ENCODE measurements at places on chromosomes 6 and 20.

DNA sequence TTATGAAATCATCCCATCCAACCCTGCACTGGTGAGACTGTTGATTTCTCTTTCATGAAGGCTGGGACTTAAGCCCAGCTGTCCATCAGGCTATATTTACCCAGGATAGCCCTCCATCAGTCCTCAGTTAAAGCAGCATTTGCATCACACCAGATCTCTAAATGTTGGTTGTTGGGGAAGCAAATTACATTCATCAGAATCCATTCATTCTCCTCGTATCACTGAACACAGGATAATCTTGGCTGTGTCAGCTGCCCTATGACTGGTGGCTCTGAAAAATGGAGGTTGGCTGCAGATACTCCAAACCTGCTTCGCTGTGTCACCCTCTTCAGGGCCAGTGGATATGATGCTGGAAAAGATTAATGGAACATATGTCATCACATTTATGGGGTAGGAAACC, 718.3 kb downstream of the KIF16B start:
- DNase-seq: no peak

GRCh38 chr20:63979229-63979556, 249 bp downstream of the SAMD10 start:
- DNase-seq: no peak

GRCh38 chr20:45576995-45577394, 2.1 kb downstream of the WFDC8 start:
- no peak for DNase-seq

- no peak for DNase-seq
Observed at GRCh38 chr6:105622226-105622625, 219.3 kb upstream of the PREP start.

DNA sequence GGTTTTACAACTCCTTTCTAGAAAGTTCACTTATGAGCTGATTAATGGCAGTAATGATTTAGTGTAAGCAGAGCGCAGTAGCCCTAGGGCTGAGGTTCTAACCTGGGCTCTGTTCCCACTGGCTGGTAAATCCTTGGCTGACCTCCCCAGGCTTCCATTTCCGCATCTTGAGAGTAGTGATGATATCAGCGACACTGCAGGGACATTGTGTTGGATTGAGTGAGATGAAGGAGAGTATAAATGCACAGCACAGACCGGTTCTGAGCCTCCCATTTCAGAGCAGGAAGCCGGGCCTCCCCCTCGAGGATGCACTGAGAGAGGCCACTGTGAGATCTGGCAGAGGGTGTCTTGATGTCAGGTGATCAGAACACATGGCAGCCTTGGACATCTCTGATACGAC, 477.2 kb upstream of the SULF2 start:
- DNase-seq: no peak

DNA sequence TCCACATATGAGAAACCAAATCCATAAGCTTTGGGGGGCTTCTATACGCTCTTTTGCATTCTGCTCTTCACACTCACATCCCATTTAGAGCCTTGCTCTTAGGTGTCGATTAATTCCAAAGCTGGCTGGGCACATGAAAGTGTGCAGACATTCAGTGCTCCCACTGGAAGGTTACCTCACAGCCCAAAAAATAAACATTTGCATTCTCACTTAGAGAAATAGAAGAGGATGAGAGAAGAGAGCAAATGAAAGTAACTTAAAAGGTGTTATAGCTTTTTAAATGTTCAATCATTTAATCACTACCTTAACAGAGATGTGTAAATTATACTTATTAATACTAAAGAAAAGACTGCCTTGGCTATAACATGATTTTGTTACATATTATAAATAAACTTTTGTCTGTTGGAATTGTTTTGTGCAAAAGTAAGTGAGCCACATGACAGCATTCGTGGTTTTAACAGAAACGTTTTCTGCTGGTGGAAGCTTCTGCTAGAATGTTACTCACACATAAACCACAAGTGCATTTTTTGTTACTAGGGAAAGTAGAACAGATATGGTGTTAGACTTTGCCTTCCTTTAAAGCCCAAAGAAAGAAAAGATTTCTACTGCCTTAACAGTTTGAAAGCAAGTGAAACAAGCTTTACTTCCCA, 116.7 kb downstream of the SIM1 start:
- DNase-seq: no peak

- no peak for DNase-seq
Observed at GRCh38 chr6:144158133-144158532, 7.8 kb downstream of the STX11 start.

DNA sequence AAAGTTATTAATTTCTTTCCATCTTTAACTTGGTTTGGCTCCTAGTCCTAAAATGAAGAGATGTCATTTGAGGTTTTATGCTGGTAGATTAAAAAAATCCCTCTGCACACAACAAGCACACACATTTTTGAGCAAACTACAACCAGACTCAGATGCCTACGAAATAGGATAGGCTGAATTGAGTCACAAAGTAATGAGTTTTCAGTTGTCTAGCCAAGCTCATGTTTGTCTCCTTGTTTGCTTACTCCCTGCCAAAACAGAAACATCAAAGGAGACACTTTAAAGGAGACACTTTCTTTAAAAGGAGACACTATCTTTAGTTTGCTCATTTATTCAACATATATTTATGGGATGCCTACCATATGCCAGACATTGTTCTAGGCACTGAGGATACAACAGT, 56.2 kb downstream of the TPBG start:
- no peak for DNase-seq

DNA sequence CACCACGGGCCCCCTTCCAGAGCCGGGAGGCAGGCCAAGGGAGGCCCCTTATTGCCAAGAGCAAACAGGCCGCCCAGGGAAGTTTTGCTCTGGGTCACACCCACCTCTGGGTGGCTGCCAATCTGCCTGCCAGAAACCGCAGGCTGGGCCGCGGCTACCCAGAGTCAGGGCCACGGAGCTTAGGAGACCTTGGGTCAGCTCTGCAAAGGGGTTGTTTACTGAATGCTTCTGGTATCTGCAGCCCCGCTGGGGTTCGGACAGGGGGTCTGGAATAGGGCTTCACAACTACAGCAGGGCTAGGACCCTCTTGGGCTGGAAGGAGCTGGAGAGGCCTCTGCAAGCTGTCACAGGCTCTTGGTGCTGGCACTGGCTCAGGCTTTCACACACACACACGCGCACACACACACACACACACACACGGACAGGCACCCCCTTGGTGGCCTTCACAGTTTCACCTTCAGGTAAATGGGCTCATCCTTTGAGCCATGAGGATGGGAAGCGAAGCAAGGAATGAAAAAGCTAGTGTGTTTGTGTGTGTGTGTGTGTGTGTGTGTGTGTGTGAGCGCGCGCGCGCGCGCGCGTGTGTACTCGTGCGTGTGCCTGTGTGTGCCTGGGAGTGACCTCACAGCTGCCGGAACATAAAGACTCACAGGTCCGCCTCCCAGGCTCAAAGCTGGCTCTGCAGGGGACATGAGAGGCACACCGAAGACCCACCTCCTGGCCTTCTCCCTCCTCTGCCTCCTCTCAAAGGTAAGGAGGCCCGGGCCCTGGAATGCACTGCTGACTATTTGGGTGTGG, at the start of gene CCN5:
Gene CCN5 (plus strand): TSS at position 669 of the 798 bp plus-strand sequence. CDS start 22 bp downstream, at position 691.
- DNase-seq: peak; percentile 51

- no peak for DNase-seq
Observed at GRCh38 chr20:60215816-60216730, 257.9 kb downstream of the CDH26 start.

- DNase-seq: no peak
Observed at GRCh38 chr20:44135012-44135412, 52.0 kb downstream of the JPH2 start.

GRCh38 chr6:23414051-23414445, 712.0 kb upstream of the NRSN1 start:
- peak; percentile 22 for DNase-seq

DNA sequence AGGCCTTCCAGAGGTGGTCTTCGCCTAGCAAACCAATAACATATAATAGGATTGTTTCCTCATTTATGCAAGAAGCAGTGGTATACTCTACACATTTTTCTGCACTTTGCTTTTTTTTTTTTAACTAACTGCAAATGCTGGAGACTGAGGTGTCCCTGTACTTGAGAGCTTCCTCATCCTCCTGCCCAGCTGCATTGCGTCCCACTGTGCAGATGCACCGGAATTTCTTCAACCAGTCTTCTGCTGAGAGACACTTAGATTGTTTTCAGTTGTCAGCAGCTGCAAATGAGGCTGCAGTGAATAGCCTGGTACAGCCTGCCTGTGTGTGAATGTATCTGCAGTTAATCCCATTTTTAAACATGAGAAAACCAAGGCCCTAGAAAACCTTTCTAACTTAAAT, 11.5 kb downstream of the FGD2 start:
- no peak for DNase-seq

DNA sequence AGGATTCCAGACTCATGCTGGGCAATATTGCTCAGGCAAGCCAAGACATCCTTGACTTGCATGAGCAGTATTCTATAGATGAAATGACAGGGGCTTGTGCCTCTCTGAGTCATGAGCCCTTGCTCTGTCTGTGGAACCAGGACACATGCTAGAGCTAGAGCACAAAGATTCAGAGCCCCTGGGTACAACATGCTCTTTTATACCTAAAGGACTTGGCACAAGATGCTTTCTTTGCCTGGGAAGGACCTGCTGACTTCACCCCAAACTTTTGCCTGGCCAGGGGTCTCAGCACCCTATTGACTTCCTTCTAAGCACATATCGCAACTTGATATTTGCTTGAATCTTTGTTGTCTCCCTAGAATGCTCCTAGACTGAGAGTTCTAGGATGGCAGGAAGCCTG, 27.4 kb downstream of the TGM6 start:
- no peak for DNase-seq

- DNase-seq: no peak
Observed at GRCh38 chr6:2314641-2315040, 69.2 kb upstream of the GMDS start.

DNA sequence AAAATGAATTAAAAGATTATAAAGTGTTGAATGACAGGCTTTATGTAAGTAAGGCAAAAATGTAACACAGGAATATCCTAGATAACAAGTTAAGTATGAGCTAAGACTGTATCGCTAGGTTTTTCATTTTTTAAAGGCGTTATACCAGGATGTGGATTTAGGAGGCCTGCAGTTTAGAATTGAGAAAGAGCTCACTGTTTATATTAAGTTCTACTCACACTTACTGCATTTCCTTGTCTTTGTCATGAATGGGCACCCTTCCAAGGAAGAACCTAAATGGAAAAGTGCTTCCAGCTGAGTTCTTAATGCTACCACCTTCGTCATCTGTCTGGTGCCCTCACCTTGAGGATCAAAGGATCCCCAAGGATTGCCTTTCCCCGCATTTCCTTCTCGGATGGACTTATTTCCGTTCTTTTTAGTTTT, 148.7 kb downstream of the SOX4 start:
- DNase-seq: no peak

- DNase-seq: no peak
Observed at GRCh38 chr6:17851001-17851719, 136.3 kb downstream of the KIF13A start.

GRCh38 chr20:47574616-47575364, 73.1 kb downstream of the NCOA3 start:
- no peak for DNase-seq

- no peak for DNase-seq
Observed at GRCh38 chr20:33316343-33316742, 33.3 kb downstream of the BPIFB1 start.

DNA sequence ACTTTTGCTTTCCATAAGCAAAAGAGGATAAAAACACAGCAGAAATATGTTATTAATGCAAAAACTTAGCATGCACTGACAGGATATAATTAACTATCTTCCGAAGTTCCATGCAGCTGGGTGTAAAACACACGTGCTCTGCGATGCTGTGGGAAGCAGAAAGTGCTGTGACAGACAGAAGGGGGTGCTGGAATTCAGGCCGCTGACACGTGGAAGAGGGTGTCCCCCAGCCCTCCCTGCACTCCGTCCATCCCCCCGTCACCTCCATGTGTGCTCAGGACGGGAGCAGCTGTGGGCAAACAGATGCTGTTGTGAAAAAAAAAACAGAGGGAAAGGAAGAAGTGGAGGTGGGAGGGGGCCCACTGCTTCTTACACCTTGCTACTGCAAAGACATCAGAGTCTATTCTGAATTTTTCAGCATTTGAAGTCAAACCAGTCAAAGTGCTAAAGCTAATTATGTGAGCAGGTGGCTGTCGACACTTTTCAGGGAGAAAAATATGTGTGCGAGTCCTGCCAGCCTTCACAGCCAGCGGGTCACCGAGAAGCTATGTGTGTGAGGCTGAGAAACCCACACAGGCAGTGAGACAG, 175.9 kb upstream of the AFDN start:
- DNase-seq: no peak

GRCh38 chr6:6179858-6180623, 140.4 kb downstream of the F13A1 start:
- peak; percentile 86 for DNase-seq

DNA sequence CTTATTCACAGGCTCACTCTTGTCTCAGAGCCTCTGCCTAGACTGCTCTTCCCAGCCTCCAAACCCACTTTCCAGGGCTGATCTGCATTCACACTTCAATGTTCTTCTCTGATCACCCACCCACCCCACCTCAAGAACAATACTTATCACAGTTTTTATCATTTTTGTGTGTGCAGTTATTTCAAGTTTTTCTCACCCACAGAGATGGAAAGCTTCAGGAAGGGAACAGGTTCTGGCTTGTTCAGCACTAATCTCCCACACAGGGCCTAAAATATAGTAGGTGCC, 160.9 kb downstream of the MRPL14 start:
- DNase-seq: no peak

DNA sequence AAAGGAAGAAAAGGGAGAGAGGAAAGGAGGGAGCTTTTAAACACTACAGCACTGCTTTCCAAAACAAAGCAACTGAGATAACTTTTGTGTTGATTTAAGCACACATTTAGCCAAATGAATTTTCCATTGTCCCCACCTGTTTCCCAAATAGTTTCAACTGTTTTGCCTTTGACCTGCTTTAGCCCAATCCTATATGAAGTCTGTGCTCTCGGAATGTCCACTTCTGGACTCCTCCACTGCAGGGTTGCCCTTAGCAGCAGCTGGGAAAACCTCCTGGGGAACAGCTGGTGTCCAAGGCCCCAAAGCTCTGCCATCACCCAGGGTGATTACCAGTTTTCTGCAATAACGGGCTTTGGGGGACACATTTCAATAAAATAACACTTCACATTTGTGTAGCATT, 44.9 kb upstream of the PKHD1 start:
- DNase-seq: no peak

GRCh38 chr6:161301338-161301737, 27.5 kb upstream of the AGPAT4 start:
- no peak for DNase-seq

- DNase-seq: no peak
Observed at GRCh38 chr6:136491754-136492153, 58.5 kb downstream of the MAP7 start.

All from NCI-H1694 treated with DMSO at 0.1 percent for 48 hours (cell line).